ENCODE measurements at places on chromosomes 12 and 14. TPM values are rescaled to one million over a fixed set of nuclear protein-coding genes. Genes with fewer than 3 reads are reported as not detected.

Gene FITM1
- 0.53 TPM for total RNA-seq

Gene PRH2
- total RNA-seq = not detected

DNA sequence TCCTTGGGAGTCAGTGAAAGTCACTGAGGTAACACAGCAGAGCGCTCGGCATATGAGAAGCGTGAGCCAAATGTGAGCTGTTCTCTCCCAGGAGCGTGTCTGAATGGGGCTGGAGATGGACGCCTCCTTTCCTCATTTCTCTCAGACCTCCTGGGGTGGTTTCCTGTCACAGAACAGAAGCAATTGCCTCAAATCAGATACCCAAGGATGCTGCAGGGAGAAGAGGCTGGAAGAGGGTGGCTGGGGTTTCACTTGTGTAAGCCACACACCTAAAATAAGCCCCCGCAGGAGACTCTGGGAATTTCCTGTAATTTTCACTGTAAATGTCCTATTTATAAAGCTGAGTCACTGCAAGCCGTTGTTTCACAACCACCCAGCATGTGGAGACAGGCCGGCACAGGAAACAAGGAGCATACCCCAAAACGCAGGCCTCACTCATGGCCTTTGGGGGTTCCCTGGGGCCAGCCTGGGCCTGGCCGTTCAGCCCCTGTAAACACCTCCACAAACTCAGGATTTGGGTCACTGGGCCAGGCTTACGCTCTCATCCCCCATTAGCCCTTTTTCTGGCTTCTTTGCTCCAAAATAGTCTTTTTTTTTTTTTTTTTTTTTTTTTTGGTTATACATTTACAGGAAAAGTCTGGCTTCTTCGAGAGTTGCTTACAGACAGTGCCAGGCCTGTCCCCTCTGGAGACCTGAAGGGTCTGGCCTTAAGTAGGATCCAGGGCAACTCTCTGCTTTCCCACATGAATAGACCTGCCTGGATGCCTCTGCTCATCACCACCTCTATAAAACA is 55.3 kb downstream of the VCPKMT start:
- DNase-seq = no peak
- peak overlapping the region; percentile 92 for H3K27ac ChIP-seq
- H3K27me3 ChIP-seq = no peaks in the 10 kb centered on the region
- H3K4me3 ChIP-seq = peak overlapping the region; percentile 27

- H3K27me3 ChIP-seq = no peaks in the 10 kb centered on the region
- no peak overlapping the region for H3K4me3 ChIP-seq
- DNase-seq = no peak
- peaks cover 43% of the 10 kb centered on the region for H3K36me3 ChIP-seq
- H3K27ac ChIP-seq = no peak overlapping the region
These were observed 58.6 kb downstream of the PKP2 start for GRCh38 chr12:32837974-32838373.

- peaks cover 6% of the 10 kb centered on the region for H3K27me3 ChIP-seq
- H3K4me3 ChIP-seq = peak overlapping the region; percentile 95
- H3K27ac ChIP-seq = peak overlapping the region; percentile 71
- DNase-seq = no peak
These were observed 2.5 kb downstream of the DUSP6 start for GRCh38 chr12:89349814-89350213.

DNA sequence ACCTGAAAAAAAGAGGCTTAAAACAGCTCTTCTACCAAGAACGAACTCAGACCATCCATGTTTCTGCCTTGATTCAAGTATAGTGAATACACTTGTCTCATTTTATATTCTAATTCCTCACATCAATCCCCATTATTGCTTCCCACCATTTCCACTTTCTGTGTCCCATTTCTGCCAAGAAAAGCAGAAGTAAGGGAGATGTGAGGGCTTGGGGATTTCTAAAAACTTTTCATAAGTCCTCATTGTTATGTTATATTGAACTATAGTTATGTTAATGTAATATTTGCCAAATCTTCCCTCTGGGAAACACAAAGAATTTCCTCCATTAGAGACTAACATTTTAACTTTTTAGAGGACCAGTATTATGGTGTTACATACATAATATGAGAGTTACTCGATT is 48.2 kb upstream of the PSMA6 start:
- H3K4me1 ChIP-seq = no peaks in the 10 kb centered on the region
- no peak for DNase-seq
- H3K27ac ChIP-seq = no peak overlapping the region
- no peak overlapping the region for H3K4me3 ChIP-seq

- peaks cover 51% of the 10 kb centered on the region for H3K36me3 ChIP-seq
- H3K27me3 ChIP-seq = no peaks in the 10 kb centered on the region
- DNase-seq = no peak
- H3K4me1 ChIP-seq = peaks cover 4% of the 10 kb centered on the region
- no peak overlapping the region for H3K27ac ChIP-seq
These were observed 136.9 kb downstream of the ITPR2 start for GRCh38 chr12:26696048-26696612.

DNA sequence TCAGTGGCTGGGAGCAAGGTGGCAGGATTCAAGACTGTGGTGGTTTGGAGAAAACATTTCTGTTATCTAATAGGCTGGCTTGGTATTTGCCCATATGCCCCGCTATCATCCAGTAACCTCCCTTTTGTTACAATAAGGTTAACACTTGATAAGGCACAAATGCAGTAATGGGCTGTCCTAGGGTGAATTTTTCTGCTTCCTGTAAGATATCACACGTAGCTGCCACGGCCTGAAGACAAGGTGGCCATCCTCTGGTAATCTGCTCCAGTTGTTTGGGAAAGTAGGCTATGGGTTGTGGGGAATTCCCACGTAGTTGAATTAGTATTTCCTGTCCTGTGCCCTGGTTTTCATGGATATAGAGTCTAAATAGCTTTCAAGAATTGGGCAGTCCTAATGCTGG is 23.1 kb downstream of the ANG start:
- peaks cover 6% of the 10 kb centered on the region for H3K36me3 ChIP-seq
- H3K4me3 ChIP-seq = no peak overlapping the region
- H3K4me1 ChIP-seq = peaks cover 8% of the 10 kb centered on the region

DNA sequence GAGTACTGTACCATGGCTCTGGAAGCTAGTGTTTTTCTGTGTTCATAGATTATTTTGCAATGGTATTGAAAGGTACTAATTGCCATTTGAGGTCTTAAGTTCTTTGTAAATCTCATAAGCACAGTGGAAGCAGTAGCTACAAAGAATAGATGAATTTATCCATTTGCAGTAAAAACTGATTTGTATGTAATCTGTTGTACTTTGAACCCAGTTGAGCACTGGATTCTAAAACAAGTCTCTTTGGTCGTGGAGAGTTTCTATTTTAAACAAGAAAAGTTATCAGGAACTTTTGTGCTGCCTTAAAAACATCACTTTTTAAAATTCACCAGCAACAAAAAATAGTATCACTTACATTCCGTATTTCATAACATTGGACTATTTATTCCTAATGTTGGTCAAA is 4.1 kb downstream of the RAP1B start:
- H3K36me3 ChIP-seq = peaks cover 20% of the 10 kb centered on the region
- no peak for DNase-seq
- no peaks in the 10 kb centered on the region for H3K27me3 ChIP-seq
- peaks cover 51% of the 10 kb centered on the region for H3K4me1 ChIP-seq

DNA sequence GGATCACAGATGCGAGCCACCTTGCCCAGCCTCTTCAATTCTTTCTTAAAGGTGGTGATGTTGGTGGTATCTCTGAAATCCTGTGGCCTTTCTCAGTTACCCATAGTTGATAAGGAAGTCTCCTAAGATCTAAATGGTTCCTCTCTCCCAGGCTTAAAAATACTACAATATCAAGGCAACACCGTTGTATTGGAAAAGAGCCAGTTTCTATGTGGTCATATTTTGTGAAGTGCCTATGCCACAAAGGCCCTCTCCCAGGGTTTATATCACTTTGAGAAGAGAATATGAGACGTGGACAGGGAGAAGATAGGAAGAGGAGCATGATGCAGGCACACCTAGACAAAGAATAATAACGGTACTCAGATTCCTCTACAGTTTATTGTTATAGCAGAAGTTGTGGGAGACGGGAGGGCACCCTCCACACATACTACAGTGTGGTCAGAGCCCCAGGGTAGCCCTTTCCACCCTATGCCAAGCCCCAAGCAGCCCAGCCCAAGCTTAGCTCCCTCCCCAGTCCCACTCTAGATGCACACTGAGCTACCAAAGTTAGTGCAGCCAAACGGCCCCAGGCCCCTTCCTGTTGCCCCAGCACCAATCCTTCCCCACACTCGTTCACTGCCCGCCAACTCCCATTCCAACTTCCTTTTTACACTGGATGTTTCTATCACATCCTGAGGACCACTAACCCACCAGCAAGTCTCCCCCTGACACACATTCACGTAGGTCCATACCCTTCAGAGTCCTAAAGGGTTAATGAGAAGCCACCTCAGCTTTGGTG is 8.3 kb downstream of the NDRG2 start:
- no peak overlapping the region for H3K27ac ChIP-seq
- peaks cover 6% of the 10 kb centered on the region for H3K27me3 ChIP-seq
- H3K4me3 ChIP-seq = no peak overlapping the region
- peaks cover 3% of the 10 kb centered on the region for H3K36me3 ChIP-seq

Gene FLRT2
- 127 TPM for total RNA-seq
